ENCODE measurements at places on chromosomes 4 and X.

DNA sequence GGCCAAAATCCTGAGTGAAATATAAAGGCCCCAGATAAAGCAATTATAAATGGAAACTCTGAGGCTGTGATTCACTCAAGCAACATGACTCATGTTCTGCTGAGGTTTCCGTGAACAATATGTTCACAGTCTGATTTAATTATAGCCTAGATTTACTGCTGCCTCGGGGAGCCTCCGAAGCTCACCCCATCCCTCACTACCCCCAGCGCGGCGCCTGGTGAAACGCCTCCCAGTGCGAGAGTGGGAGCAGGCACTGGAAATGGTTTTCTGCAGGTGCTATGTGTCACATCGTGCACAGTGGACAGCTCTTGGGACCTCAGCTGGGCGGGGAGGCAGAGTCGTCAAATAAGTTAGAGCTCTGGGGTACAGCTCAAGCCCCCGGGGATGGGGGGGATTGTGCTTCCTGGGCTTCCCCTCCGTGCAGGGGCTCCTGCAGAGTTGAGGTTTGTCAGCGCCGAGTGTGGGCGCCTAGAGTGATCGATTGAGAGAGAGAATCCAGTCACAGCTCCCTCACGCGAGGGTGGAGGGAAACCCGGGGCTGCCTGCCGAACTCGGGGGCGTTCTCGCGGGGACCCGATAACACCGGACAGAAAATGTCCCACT is 110.6 kb downstream of the PHKA2 start:
- peak; percentile 67 for DNase-seq

DNA sequence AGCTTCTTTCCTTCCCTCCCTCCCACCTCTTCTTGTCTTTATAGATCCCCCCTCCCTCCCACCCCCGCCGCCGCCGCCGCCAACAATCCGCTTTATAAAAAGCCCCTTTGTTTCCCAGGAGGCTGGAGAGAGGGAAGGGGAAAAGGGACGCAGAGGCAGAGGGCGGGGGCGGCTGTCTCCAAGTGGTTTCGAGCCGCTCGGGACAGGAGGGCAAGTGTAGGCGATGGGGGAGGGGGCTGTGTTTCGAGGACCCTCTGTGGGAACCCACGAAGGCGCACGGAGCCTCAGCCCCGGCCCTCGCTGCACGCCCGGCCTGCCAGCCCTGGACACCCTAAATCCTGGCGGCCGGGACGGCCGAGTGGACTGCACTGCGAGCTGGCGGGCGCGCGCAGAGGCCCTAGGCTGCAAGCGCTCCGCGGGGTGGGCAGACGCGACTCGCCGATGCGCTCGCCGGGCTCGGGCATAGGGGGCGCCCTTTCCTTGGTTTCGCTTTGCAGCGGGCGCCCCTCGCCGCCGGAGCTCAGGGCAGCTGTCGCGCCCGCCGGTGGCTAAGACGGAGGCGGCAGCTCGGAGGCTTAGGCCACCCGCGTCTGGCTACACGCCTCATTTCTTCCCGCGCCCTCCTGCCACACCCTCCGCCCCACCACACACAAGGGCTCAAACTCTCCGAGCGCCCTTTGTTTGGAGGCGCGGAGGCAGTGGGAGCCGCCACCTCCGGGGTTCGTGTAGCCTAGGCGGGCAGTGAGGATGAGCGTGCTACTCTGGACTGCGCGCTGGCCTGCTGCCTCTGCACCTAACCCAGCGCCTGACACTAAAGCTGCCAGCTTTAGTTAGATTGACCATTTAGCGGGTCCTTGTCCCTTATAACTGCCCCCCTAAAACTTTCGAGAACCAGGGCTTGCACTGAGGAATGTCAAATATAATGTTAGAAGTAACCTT is 2.2 kb downstream of the MAMLD1 start:
- peak; percentile 92 for DNase-seq

GRCh38 chrX:73647212-73647611 is 84.2 kb downstream of the CHIC1 start:
- DNase-seq = no peak

- no peak for DNase-seq
These were observed 17.1 kb downstream of the SPON2 start for GRCh38 chr4:1155314-1155713.

- DNase-seq = no peak
These were observed 127.2 kb upstream of the FRMPD4 start for GRCh38 chrX:12011075-12011474.

DNA sequence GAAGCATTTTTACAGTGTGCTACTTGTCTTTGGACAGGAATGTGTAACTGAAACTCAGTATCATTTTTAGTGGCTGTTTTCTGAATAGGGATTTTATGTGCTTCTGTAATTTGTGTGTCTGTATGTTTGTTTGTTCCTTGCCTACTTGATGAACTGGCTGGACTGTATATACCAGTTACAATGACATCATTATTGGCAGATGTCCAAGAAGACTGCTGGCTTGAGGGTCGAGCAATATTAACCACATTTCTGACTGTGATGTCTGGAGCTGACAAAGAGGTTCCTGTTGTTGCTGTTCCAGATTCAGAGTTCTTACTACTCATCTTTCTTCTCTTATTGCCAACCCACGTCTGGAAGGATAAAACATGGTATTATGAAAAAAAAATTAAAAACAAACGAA is 33.0 kb downstream of the HDX start:
- no peak for DNase-seq

DNA sequence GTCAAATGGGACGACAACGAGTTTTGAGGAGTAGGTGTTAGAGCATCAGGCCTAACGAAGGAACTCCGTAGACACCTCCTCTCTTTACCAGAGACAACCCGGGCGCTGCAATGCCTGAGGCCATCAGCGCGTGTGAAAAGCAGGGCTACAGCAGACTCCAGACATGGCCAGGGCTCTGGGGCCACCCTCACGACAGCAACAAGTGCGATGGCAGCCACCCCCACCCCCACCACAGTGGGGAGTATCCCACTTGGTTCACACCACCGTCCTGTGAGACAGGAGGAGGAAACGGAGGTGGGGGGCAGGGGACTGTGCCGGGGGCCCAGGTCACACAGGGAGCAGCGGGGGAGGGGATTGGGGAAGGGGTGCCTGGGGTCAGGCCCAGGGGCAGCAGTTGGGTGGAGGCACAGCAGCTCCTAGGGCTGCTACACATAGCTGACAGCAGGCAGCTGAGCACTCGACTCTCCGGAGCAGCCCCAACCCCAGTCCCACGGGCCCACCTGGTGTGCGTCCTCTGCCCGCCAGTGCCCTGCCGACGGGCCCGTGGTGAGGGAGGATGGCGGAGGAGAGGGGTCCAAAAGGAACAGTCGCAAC is 8.5 kb downstream of the LRPAP1 start:
- DNase-seq = peak; percentile 13
